ENCODE measurements at places on chromosomes 2 and 18.

GRCh38 chr18:38539371-38539770, 973.8 kb upstream of the CELF4 start:
- DNase-seq = no peak

DNA sequence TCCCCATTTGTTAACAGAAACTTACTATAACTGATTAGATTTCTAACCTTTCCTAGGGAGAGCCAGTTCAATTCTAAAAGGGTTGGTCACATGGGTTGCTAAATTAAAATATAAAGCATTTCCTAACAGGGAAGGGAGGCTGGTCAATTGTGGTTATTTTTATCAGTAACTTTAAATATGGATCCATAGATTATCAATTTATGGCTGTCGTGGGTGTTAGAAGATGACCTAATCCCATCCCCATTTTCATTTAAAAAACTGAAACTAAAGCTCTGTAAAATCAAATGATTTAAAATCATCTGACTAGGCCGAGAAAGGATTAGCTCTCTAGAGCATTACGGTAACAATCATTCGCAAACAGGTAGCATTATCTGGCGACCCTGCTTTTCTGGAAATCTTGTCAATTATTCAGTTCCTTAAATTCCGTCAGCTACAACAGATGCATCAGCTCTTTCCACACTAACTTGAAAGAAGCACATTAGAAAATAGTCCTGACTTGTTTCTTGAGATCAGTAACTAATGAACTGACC, 953 bp upstream of the HNRNPA3 start:
- DNase-seq = no peak

GRCh38 chr2:17578466-17578928, 38.0 kb downstream of the VSNL1 start:
- DNase-seq = no peak

- no peak for DNase-seq
Measured at GRCh38 chr18:47586418-47587070, 335.1 kb upstream of the SKOR2 start.

GRCh38 chr2:72992734-72993102, 75.4 kb downstream of the EMX1 start:
- DNase-seq = no peak

Data from small intestine (tissue), 16 donors.